Stimulated activated CD4-positive, alpha-beta T cell treated with anti-CD3 and anti-CD28 coated beads, Interleukin-1b, Interleukin-23, amount 100 ng/mL, for 4 hours (primary cell): ENCODE measurements at places on chromosomes 2 and 18.
A peak's percentile ranks its signal among the peaks of the same experiment; 100 is the strongest.

DNA sequence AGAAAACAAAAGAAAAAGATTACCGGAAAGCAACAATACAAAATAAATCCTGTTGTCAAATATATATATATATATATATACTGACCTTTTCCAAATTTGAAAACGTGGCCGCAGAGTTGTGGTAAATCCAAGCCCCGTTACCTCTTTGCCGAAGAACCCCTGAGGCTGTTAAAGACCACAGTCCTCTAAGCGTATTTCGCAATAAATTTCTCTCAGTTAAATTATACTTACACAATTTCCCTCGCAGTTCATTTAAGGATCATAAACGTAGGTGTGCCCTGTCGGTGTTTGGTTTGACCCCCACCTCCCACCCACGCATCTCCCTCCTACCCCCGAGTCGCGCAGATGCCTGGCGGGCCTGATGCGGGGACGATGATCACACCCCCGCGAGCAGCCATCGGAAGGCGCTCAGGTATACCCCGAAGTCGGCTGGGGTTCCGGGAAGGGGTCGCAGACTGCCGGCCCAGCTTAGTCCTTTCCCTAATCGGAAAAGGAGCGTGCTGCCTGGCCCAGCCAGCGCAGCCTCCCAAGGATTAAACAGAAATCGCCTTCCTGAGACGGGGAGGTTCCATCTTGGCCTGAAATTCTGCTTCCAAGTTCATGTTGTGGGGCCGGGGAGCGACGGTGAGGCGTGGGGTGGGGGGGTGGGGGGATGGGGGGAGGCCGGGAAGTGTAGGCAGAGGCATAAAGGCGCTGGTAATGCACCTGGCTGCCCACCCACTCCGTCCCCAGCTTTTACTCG is 2.9 kb upstream of the MEIS1 start:
- no peak for DNase-seq

GRCh38 chr2:65386344-65386743 is 46.1 kb downstream of the SPRED2 start:
- no peak for DNase-seq

DNA sequence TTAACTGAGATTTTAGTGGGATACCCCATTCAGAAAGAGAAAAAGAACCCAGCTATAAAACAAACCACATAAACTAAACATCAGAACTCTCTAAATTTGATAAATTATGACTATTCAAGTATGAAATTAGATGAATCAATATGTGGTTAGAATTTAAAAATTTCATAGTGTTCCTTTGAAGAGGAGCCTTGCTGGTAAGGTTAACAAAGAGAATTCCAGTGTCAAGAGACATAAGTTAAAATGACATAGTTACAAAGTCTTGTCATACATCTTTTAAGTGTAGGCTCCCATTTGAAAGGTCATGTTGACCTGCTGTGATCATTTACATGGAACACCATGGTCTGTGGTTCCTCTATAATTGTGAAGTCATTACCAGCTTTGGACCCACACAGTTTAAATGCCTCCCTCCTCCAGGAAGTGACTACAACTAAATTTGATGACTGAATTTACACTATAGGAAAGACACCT is 231.6 kb upstream of the ETAA1 start:
- no peak for DNase-seq

GRCh38 chr2:64052463-64053241 is 33.4 kb upstream of the VPS54 start:
- DNase-seq = no peak

- DNase-seq = no peak
Measured at GRCh38 chr18:78979056-78979729, 425 bp upstream of the SALL3 start.

DNA sequence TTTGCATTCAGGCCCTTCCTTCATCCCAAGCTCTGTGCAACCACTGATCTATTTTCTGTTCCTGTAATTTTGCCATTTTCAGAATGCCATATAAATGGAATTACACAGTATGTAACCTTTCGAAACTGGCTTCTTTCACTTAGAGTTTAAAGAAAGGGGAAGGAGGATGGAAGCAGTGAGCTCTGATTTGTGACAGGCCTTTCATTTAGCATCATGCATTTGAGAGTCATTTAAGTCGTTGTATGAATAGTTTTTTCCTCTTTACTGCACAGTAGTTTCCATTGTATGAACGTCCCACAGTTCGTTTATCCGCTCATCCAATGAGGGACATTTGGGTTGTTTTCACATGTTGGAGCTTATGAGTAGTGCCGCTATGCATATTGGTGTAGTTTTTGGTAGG is 67.0 kb downstream of the LBH start:
- DNase-seq = no peak

DNA sequence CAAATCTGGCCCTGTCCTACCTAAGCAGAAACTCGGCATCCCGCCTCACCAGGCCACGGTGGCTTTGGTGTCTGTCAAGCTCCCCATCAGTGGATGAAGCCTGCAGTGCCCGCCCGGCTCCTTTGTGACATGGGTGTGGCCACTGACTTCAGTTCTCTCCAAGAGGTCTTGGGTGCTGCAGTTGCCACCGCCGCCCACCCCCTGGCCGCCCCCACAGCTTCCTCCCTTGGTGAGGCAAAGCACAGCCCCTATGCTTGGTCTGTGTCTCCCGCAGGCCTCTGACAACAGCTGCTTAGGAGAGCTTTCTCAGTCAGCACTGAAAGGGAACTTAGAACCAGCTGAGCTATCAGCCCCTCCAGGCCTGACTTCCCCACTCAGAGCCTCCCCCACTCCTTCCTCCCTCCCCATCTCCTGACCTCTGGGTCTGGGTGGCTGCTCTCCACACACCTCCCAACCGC is 22.9 kb upstream of the GPR55 start:
- DNase-seq = no peak

- no peak for DNase-seq
Measured at GRCh38 chr18:74963820-74964446, 245.0 kb downstream of the PTGR3 start.

DNA sequence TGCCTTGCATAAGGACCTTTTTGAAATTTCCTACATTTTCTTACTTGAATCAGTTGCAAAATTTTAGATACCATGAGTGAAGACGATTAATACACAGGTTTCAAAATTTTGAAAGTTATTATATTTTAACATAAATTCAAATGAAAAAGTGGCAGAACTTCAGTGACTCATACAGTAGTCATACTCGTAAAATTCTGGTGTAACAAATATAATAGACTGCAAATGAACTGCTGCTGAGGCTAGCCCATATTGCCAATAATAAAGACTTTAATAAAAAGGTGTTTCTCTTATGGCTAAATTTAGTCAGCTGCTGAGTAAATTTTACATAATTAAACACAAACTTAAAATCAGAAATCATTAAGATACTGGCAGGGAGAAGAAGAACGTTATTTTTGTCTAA is 36.9 kb downstream of the MSH6 start:
- no peak for DNase-seq

DNA sequence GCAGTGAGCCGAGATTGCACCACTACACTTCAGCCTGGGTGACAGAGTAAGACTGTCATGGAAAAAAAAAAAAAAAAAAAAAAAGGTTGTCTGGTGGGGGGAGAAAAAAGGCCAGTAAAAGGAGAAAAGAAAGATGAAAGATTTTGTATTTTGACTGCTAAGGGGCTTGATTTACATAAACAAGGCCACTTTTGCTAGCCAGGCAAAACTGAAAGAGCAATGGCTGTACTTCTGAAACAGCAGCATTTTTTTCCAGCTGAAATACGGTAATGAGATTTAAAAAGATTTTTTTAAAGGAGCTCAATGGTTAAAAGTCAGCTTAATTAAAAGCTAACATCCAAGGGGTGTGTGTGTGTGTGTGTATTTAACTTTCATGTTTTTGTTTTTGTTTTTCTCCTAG is 11.3 kb upstream of the OXER1 start:
- DNase-seq = no peak

DNA sequence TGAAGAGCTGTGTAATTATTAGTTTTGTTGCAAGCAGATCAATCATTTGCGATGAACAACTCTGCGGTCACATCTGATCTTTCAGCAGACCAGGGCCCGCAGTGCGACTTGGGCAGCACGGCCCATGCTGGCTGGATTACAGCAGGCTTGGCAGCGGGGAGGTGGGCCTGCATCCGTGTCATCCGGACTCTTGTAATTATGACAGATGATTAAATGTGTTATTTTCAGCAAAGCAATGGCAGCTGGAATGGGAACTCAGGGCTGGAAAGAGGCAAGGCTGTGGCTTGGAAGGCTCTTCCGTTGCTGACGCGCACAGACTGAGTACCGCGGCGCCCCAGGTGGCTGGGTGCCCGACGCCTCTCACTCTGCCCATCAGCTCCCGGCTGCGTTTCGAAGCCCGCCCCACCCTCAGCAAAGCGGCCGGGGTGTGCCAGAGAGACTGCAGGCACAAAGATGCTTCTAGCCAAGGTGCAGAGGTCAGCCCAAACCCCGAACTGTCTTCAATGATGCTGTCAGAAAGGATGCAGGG is 397.4 kb upstream of the SALL3 start:
- DNase-seq = no peak

- DNase-seq = no peak
Measured at GRCh38 chr2:220850116-220850515, 722.0 kb downstream of the EPHA4 start.

- no peak for DNase-seq
Measured at GRCh38 chr2:99970292-99970868, 172.0 kb downstream of the AFF3 start.

- no peak for DNase-seq
Measured at GRCh38 chr18:6885992-6886796, 156.7 kb downstream of the ARHGAP28 start.

- no peak for DNase-seq
Measured at GRCh38 chr2:151765760-151766410, 31.6 kb upstream of the NEB start.

- no peak for DNase-seq
Measured at GRCh38 chr2:8022908-8023640, 658.8 kb upstream of the ID2 start.

- no peak for DNase-seq
Measured at GRCh38 chr2:175630280-175631244, 371.5 kb downstream of the LNPK start.

GRCh38 chr2:61995065-61995464 is 89.6 kb downstream of the COMMD1 start:
- no peak for DNase-seq

DNA sequence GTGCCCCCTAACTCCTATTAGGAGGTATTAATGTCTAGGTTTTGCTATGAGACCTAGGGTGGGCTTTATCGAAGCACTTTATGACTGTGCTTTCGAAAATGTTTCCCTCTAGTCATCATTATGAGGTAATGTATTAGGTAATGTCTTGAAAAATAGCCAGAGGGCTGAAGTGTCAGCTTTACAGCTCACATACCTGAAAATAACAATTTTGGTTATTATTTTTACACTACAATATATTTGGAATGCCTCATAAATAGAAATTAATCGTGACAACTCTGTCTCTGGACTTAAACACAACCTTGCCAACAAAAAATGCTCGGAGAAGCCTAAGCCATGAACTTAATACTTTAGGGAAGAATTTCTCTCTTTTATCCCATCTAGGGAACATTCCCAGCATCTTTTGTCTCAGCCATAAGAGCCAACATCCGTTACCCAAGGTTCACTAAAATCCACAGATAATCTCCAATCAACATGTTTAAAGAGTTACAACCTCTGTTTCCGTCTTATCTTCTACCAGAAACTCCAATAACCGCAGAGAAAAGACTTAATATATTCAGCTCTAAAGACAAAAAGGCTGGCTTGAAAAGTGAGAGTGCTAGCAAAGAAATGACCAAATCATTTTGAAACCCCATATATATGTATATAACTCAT is 130.9 kb upstream of the RND3 start:
- DNase-seq = no peak

DNA sequence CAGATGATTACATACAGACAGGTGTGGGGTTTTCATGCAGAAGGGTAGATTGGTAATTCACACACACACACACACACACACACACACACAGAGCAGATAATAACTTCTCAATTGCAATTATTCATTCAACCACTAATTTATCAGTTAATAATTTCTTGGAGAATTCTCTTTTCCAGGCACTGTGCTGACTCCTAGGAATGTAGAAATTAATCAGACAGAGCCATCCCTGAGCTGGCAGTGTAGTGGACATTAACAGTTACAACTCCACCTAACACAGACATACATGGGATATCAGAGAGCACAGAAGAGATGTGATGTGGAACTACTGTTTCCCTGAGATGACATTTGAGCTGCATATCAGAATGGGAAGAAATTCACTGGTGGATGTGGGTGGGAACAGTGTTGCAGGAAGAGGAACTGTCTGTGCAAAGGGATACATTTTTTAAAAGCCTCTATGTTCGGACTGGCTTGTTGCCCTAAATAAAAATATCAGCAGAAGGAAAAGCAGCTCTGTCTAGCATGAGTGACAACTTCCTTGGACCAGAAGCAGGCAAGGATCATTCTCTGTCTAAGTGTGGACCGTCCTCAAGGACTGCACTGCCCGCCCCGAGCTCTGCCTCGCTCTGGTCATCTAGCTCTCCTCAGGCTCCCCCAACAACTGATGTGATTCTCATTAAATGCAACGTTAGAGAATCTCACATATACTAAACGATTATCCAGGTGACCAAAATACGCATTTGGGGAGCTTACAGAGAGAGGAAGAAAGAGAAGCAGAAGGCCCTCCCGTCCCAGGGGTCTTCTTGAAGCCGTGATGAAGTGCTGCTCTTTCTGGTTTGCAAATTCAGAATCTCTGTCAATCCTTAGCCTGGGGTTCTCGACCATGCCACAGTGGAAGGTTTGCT is 173.4 kb upstream of the TRIB2 start:
- no peak for DNase-seq

- no peak for DNase-seq
Measured at GRCh38 chr2:170408461-170409163, 230.7 kb downstream of the MYO3B start.

GRCh38 chr2:48668992-48669391 is 51.3 kb downstream of the GTF2A1L start:
- DNase-seq = no peak

GRCh38 chr2:206721256-206721920 is 3.2 kb upstream of the DYTN start:
- DNase-seq = no peak

- DNase-seq = no peak
Measured at GRCh38 chr2:49577041-49577440, 422.7 kb upstream of the FSHR start.

- DNase-seq = peak; percentile 43
Measured at GRCh38 chr2:70141902-70142589, 48.8 kb downstream of the C2orf42 start.

DNA sequence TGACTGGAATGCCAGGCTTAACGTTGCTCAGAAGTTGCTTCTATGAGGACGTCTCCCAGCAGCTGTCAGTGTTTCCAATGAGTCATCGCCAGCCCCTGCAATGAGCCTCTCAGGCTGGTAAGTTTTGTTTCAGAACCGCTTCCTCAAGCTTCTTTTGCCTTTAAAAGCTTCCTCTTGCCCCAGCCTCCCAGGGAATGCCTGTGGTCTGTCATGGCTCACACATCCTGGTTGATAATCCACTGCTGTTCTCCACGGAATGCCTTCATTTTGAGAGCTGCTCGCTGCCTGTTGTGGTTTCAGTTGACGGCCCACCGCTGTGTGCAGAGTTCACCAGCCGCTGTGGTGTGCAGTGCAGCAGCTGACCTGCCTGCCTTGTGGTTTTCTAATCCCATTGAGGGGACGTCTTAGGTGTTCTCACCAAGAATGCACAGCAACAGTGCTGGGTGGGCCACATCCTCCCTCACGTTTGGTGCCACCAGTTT is 96.4 kb downstream of the RTP5 start:
- DNase-seq = peak; percentile 65
